ENCODE measurements at places on chromosomes 7 and 10.

- DNase-seq, result no peak
Observed at GRCh38 chr10:16950656-16951601, 133.7 kb upstream of the RSU1 start.

GRCh38 chr7:1224086-1224716, 8.5 kb upstream of the UNCX start:
- DNase-seq, result no peak

- no peak for DNase-seq
Observed at GRCh38 chr10:127903789-127904188, 3.1 kb upstream of the PTPRE start.

- no peak for DNase-seq
Observed at GRCh38 chr7:108497082-108497725, 28.7 kb downstream of the PNPLA8 start.

DNA sequence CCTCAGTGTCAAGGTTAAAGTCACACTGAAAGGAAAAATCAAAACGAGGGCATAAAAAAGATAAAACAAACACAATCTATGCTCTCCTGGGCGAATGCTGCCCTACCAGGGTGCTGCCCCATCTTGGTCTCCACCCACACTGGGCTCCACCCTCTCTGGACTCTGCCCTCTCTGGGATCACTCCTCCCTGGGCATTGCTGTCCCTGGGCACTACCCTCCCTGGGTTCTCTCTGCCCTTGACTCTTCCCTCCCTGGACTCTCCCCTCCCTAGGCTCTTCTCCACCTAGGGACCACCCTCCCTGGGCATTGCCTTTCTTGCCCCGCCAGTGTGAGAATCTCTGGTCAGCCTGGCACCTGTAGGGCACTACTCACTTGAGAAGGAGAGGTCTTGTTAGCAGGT, 8.6 kb downstream of the GDF2 start:
- no peak for DNase-seq

- no peak for DNase-seq
Observed at GRCh38 chr7:48741545-48741944, 182.8 kb upstream of the CDC14C start.

GRCh38 chr10:88138319-88138848, 275.0 kb downstream of the PTEN start:
- DNase-seq, result no peak

DNA sequence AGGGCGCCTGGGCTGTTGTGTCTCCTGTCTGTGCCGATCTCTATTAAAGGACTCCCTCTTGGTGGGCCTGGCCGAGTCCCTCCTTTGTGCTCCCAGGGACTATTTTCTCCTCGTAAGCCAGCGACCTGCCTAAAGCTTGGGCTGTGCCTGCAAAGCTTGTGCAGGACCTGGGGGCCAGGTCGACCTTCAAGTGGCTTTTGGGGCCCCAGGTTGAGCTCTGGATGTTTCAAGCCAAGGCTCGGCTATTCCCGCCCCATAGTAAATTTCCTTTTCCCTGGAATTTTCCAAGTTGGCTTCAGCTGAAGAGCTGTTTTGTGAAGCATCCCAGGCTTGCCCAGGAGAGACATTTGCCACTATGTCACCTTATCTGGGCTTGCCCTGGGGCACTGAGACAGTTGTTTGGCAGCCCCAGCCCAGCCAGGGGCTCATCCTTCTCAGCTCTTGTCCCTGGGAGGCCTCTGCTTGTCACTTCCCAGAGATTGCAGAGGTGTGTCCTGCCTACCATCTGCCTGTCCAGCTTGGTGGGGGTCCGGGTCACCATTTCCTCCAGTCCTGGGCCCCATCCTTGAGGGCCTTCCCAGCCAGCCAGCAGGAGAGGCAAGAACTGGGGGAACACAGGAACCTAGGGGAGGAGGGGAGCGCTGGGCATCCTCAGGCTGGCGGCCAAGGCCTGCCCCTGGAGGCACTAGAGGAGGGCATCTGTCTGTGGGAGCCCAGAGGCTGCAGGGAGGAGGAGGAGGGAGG, 20.2 kb downstream of the ZMIZ2 start:
- DNase-seq, result no peak

DNA sequence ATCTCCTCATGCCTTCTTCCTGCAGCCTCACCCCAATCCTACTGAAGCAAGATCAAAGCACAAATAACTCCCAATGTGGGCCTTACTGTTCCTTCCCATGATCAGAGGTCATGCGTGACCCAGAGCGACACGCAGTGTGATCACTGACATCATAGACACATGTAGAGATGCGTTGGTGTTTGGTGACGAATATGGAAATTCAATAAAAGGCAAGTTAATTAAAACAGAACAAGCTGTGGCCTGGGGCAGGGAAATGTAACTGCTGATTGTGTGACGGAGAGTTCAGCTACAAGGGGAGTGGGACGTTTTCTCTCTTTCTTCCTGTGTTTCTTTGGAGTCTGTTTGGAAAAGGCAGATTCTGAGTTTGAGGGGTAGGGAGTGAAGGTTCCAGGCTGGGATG, 34.8 kb upstream of the CARD11 start:
- no peak for DNase-seq

DNA sequence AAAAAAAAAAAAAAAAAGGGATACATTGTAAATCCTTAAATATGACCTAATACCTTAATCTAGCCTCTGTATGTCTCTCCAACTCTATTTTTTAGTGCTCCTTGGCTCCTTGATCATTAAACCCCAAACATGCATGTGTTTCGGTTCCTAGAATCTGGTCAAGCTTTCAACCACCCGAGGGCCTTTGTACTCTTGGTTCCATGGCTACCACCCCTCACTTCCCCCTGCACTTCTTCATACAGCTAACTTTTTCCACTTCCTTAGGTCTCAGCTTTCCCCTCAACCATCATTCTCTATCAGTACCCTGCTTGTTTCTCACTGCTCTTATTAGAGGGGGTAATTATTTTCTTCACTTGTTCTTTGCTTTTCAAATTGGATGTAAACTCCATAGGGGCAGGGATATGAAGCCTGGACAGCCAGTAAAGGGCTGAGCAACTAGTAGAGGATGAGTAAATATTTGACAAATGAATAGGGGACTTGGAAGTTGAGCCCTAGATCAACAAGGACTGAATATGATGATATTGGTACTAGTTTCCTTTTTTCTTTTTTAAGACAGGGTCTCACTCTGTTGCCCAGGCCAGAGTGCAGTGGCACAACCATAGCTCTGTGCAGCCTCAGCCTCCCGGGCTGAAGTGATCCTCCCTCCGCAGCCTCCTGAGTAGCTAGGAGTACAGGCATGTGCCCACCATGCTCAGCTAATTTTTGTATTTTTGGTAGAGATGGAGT, 4.3 kb upstream of the GDI2 start:
- no peak for DNase-seq

GRCh38 chr10:15211464-15211979, 43.0 kb upstream of the NMT2 start:
- no peak for DNase-seq

DNA sequence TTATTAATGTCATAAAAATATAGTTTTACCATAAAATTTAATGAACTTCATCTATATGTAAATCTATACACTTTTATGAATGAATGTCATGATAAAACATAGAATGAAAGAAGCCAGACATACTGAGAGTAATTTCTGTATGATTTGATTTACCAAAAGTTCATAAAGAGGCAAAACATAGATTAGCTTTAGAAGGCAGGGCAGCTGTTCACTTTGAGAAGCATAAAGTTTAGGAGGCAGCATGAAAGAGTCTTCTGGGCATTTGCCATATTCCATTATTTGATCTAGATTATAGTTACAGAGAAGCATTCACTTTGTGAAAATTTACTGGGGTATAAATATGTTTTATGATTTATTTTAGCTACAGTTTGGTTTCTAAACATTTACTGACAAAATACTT, 487.2 kb downstream of the ANKRD7 start:
- no peak for DNase-seq
